ENCODE measurements at places on chromosomes 2 and 18. TPM values are rescaled to one million over a fixed set of nuclear protein-coding genes. Genes with fewer than 3 reads are reported as not detected.

DNA sequence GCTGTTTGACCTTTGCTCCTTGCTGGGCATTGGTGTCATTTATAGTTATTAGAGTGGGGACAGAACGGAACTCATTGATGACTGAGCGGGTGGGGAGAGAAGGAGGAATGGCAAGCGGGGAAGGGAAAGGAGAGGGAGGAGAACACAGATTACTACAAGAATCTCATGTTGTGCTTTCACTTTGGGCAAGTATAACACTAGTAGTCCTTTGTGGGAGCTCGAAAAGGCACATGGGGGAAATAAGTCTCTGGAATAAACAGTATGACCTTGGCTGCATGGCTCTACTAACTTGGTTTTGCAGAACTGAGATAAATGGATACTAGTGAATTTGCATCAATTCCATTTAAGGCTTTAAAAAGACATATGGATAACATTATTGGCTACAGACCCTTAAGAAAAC lies 161.7 kb upstream of the NABP1 start:
- no peak for DNase-seq

DNA sequence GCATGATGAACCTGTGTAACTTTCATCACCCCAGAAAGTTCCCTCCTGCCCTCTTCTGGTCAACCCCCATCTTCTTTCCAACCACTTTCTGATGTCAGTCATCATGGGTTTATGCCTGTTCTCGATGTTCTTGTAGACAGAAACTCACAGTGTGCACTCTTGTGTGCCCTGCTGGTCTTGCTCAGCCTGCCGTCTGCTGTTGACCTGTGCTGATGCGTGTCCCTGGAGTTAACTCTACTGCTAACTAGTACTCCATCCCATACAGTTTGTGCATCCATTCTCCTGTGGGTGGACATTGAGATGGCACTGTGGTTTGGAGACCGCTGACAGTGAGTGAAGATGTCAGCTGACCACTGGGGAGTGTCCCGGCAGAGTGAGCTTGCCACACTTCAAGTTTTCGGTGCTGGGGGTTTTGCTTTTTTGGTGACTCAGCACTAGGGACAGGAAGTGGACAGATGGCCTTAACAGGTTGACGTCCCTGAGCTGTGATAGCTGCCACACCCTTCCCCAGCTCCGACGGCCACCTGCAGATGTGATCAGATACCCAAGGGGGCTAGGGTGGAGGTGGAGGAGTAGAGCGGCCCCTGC lies 14.8 kb downstream of the KLHL29 start:
- DNase-seq, result no peak

- DNase-seq, result peak; percentile 88
These were observed 84.0 kb upstream of the PELI1 start for GRCh38 chr2:64228126-64228678.

DNA sequence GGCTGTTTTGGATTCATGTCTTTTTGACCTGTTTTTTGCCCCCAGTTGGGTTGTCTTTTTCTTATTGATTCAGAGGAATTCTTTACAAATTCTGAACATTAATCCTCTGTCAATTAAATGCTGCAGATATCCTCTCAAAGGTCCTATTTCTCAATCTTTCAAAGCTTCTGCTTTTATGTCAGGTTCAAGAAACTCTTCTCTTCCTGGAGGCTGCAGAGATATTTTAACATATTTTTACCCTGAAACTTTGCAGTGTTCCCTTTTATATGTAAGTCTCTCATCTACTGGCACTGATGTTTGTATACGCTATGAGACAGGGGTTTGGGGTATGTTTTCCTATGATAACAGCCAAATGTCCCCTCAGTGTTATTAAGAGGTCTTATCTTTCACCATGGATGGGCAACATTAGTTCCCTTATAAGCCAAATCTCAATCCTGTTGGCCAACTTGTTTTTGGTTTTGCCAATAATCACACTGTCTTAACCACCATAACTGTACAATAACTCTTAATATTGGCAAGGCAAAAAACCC lies 159.3 kb downstream of the HDAC4 start:
- no peak for DNase-seq

The ZC3H15 gene
- total RNA-seq, result 38.3 TPM
